Activated CD4-positive, alpha-beta T cell treated with anti-CD3 and anti-CD28 coated beads for 24 hours (primary cell): ENCODE measurements at places on chromosomes 7 and 10.

DNA sequence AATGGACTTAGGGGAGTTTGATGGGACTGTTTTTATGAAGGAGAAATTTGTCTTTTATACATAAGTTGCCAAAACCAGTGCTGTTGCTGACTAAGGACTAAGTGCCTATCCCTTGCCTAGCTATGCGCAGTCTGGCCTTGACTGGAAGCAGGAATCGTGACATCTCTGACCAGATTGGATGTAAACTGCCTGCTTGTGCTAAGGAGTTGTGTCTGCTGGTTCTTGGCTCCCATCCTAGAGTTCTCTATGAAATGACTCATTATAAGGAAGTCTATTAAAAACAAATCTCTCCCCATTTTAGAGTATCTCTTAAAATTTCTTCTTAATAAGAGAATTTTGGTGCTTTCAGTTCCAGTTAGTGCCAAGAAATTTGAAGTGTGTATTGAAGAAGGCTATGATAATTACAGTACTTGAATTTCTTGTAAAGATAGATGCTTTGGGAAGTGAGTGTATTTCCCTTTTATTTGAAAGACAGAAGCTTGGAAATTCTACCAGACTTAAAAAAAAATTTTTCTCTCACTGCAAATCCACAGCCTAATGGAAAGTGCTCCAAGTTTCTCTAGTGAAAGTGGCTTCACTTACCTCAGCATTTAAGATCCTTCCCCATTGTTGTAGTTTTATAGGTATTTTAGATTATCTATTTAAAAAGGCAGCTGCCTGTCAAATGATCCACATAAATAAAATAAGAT lies 77.6 kb downstream of the BICC1 start:
- no peak for DNase-seq

GRCh38 chr7:85705076-85705475 lies 518.2 kb upstream of the SEMA3D start:
- no peak for DNase-seq

DNA sequence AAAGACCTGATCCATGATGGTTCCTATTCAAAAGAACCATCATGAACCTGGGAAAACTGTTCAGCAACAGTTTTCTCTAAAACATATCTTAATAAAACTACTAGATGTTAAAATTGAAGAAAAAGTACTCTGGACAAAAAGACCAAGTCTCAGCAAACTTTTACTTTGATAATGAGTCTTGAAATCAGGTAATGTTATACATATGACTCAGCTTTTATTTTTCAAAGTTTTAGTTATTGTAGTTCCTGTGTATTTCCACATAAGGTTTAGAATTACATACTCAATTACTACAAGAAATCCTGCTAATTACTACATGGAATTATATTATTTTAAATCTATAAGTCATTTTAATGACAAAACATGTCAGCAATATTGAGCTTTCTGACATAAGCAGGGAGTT lies 42.2 kb downstream of the ZNF33B start:
- DNase-seq: no peak

DNA sequence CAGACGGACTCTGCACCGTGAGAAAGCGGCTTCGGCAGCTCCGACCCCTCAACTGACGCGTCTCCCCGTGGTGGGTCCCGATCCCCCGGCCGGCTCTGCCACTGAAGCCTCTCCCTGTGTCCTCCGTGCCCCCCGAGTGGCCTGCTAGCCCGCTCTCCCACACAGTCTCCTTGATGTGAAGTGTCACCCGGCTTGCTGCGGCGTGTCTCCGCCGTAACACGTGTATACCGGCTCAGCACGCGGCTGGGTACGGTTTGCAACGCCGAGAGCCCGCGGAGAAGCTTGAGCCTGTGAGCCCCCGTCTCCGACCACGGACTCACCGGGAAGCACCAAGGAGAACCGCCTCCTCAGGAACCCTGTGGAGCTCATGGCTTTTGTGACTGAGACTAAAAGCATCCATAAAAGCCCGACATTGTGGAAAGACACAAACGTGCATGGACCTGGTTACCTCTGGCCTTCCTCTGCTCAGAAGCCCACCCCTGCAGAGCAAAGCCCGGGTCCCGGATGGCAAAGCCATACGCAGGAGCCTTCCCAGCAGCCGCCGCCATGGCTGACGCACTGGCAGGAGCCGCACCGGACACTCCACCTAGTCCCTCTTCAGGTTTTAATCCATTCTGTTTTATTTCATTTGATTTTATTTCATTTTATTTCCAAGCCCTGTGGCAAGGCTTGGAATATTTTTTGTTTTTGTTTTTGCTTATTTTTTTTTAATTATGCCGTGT lies 17.0 kb downstream of the PTPRN2 start:
- DNase-seq: no peak

- DNase-seq: peak; percentile 64
Measured at GRCh38 chr7:130912862-130913638, 179.0 kb upstream of the KLF14 start.

DNA sequence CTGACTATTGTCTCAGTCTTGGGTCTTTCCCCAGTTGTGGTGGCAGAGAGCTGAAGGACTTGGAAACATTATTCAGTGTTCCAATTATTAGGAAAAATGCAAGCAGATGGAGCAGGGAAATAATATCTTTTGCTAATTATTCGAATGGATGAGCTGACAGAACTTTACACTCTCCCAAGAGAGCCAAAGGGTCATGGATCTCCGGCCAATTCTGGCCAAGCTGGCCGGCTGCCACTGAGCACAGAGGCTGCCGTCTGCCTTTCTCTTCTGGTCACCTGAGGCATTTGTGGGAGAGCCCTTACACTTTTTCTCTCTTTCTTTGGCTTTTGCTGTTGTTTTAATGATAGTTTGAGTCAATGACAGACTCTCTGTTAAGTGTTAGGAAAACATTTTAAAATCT lies 22.2 kb upstream of the CNTNAP2 start:
- DNase-seq: no peak

DNA sequence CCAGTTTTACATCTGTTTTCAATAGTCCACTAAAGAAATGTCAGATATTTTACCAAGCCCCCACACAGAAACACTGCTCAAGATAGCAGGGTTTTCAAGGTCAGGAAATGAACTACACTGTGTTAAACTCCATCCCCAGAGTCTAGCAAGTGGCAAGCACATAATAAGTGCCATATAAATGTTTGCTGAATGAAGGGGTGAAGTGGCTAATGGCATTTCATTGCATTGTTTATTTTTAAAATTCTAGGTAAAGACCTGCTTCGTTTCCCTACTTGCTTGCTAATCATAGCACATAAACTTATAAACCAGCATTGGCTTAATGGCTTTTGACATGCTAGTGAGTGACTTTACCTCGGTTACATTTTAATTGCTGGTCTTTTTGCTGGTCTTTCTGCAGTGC lies 322.6 kb downstream of the GRID1 start:
- no peak for DNase-seq

DNA sequence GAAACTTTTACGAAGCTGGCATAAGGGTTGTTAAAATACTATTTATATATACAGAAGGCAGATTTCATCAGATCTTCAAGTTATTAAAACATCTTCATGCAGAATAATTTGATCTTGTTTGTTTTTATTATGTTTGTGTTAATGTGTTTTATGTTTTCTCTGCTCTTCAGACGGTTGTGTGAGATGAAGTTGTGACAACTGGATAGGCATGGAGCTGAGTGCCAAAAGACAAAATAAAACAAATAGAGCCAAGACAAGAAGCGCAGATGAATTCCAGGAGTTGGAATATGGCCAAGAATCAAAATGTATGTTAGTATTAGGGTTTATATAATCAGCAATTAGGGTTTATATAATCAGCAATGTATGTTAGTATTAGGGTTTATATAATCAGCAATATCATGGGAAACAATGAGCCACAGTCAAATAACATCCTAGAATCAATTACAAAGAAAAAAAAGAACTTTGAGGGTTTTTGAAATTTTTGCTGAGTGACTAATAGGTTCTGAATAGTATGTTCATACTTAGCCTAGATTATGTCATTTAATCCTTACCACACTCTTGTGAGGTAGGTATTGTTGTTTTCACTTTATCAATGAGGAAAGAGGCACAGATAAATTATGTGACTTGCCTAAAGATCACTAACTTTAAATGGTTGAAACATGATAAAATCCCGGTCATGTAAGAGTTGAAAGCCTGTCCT lies 488.0 kb upstream of the STEAP1 start:
- no peak for DNase-seq

DNA sequence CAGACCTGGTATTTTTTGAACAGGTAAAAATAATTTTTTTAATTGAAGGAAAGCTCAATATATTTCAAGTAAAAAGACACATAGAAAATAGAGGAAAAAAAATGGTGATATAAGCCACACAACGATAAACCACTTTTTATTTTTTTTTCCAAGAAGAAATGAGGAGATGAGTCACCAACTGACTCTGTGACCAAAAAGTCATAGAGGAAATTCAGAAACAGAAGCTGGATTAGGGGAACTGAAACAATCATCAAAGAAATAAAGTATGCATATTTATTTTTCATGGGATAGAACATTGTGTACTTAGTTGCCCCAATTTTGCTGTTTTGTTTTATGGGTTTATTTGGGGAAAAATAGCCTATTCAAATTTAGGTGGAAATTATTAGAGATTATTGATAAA lies 176.8 kb upstream of the AGR3 start:
- DNase-seq: no peak

DNA sequence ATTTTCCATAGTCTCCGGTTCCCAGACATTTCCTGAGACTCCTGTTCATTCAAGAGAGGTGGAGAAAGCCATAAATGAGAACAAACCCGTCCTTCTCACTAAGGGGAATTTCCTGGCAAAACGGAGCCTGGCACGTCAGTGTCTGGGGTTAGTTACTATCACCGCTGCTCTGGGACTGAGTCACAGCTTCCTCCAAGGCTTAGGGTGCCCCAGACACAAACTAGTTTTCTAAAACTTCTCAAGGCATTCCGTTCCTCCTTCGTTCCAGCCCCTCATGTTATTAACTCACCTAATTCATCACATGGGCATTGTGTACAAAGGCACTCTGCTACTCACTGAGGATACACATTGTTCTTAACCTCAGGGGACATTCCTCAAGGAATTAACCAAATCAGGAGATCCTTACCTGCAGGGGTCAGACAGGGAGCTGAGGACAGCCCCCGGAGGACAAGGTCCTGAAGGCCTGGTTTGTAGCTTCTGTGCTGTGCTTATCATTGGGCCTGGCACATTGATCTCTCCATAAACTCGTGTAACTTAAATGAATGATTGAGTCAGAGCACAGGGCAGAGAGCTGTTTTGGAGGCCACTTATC lies 103.0 kb upstream of the KLF6 start:
- DNase-seq: no peak

- no peak for DNase-seq
Measured at GRCh38 chr7:49718760-49719159, 54.7 kb upstream of the VWC2 start.

DNA sequence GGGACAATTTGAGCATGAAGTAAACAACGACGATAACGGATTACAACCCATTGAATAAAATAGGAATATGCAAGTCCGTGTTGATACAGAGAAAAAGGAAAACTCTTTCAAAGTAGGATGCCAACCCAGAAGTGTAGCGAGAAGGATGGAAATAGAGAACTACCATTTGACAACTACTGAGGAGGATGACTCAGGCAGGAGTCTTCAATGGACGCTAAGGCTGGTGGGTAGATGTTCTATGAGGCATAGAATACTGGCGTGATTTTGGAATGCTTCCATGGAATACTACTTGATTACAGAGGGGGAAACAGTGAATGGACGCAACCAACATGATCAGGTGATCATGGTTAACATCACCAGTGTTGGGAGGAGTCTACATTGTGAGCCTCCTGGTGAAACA lies 828 bp upstream of the CFAP70 start:
- DNase-seq: no peak

GRCh38 chr10:68075550-68076004 lies 494 bp upstream of the HERC4 start:
- no peak for DNase-seq

- no peak for DNase-seq
Measured at GRCh38 chr7:127411176-127411575, 18.7 kb upstream of the ZNF800 start.

GRCh38 chr10:96665306-96665705 lies 55.0 kb downstream of the PIK3AP1 start:
- DNase-seq: no peak

DNA sequence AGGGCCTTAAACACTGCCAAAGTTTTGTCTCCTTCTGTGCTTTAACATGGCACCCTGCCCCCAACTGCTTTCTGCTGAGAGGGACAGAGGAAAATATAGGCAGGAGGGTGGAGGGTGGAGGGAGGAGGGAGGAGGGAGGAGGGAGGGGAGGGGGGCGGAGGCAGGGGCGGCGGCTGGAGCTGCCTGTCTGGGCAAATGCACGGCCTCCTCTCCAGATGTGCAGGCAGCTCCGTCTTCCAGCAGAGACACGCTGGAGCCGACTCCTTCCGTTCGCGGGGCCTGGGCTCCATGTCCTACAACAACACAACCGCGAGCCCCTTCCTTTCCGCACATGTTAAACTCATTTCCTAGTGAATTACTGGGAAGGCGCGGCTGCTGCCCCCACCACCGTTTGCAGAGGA lies 14.2 kb downstream of the EBF3 start:
- no peak for DNase-seq

DNA sequence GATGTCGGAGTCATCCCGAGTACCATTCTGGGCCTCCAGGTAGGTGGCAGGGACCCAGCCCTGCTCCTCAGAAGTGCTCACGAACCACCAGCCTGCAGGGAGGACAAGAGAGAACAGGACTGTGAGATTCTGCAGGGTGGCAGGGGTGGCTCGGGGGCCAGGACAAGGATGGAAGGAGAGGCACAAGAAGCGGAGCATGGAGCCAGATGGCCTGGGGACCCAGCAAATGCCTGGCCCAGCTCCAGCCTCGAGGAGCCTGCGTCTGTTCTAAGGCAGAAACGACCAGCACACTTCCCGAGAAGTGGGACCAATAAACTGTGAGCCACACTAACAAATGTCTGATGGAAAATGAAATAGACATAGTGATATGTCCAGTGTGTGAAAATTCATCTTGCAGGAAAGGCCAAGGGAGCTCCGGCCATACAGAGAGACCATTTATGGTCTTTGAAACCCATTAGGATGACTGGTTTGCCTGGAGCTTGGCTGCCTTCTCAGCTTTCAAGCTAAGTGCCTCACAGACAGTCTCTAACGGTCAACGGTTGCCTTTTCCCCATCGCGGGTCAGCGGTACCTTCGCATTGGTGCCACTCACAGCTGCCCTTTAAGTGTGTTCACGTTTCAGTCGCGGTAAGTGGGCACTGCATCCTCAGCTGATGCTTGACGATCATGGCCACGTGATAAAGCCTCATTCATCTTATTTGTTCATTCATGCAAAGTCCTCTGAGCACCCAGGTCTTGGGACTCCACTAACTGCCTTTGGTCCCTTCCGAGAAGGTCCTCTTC lies 133.8 kb downstream of the NEURL1 start:
- DNase-seq: no peak
